ENCODE measurements at places on chromosomes 16 and 17. TPM values are rescaled to one million over a fixed set of nuclear protein-coding genes. Genes with fewer than 3 reads are reported as not detected.

KCNJ2 gene
- 0.25 TPM for total RNA-seq

KRTAP2-1 gene
- not detected for total RNA-seq

FAM20A gene
- 20.8 TPM for total RNA-seq

PSMC3IP gene
- total RNA-seq = 15.7 TPM

SLFN14 gene
- not detected for total RNA-seq

ICAM2 gene
- 44.0 TPM for total RNA-seq

PIK3R6 gene
- not detected for total RNA-seq

ATP1B2 gene
- under 0.01 TPM for total RNA-seq

NPB gene
- 0.37 TPM for total RNA-seq

PERCC1 gene
- total RNA-seq = not detected

GH1 gene
- not detected for total RNA-seq

MPP2 gene
- total RNA-seq = 2.0 TPM

GNGT2 gene
- total RNA-seq = 0.66 TPM

MEOX1 gene
- not detected for total RNA-seq

CMIP gene
- total RNA-seq = 2.5 TPM

FOXJ1 gene
- total RNA-seq = not detected

TMEM100 gene
- 0.25 TPM for total RNA-seq

SYCE1L gene
- 1.2 TPM for total RNA-seq

CD300LF gene
- total RNA-seq = not detected

CACNG1 gene
- not detected for total RNA-seq
